Fibroblast of lung (primary cell): ENCODE measurements at places on chromosomes 7 and 10. TPM values are rescaled to one million over a fixed set of nuclear protein-coding genes. Genes with fewer than 3 reads are reported as not detected.

DNA sequence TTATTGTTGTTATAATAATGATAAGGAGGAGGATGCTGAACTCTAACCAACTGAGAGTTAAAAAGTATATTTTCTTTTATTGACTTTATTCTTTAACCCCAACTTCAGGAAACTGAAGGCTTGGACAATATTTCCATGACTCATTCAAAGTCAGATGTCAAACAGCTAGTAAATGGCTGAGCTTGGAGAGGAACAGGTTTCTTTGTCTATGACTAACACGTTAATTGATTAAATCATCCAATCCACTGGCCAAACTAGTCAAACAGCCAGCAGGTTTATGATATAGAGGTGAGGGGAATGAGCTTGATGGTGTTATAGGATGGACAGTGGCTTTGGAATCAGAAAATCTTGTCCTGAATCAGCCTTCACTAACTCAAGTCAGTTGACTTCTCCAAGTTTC is 119.1 kb upstream of the WDR11 start:
- peak; percentile 61 for DNase-seq

- DNase-seq, result no peak
Observed at GRCh38 chr7:150384406-150385301, 5.5 kb downstream of the ZNF775 start.

The PROSER2 gene
- 1.8 and 2.6 TPM in 2 replicates for total RNA-seq

The KLF6 gene
- total RNA-seq, result 39.0 and 96.1 TPM in 2 replicates

GRCh38 chr7:11006291-11006690 is 32.6 kb downstream of the PHF14 start:
- DNase-seq, result no peak

The NRCAM gene
- 2.1 and 3.1 TPM in 2 replicates for total RNA-seq

DNA sequence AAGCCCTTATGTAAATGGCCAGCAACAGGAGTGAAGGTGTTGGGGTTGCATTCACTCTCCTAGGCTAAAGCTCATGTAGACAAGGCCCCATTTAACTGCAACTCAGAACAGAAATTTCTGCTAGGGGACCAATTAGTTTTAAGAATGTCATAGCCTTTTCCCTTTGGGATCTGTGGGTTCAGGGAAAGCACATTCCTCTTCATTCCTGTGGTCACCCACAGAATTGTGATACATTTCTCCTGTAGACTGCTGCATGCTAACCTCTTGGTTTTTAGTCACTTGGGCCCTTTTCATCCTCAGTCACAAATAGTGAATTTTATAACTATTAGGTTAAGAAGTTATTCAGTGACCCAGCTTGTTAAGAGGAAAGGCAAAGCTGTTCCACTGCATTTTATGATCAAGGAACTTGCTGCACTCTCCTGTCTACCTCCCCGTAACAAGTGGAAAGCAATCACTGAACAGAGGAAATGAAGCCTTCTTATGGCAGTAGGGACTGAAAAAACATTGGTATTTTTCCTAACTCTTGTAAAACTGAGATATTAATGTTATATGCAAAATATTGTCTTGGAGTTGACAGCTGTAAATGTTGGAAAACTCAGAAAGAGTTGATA is 124.9 kb downstream of the SND1 start:
- peak; percentile 66 for DNase-seq

The PLEKHS1 gene
- not detected in 2 replicates for total RNA-seq

- DNase-seq, result no peak
Observed at GRCh38 chr10:8225187-8225586, 170.7 kb downstream of the GATA3 start.

DNA sequence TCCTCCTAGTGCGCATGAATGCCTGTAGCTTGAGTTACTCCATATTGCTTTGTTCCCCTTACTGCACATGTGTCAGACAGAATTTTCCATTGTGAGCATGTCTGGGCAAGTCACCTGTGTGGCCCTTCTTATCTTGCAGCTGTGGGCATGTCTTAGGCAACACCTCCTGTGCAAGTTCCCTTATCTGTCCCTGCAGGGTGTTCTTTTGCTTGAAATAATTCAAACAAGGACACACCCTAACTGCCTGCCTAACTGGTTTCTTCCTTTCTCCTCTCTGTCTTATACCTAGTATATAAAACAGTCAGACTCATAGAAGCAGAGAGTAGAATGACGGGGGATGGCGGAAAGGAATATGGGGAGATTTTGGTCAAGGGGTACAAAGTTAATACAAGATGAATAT is 421.1 kb upstream of the SORCS1 start:
- no peak for DNase-seq

DNA sequence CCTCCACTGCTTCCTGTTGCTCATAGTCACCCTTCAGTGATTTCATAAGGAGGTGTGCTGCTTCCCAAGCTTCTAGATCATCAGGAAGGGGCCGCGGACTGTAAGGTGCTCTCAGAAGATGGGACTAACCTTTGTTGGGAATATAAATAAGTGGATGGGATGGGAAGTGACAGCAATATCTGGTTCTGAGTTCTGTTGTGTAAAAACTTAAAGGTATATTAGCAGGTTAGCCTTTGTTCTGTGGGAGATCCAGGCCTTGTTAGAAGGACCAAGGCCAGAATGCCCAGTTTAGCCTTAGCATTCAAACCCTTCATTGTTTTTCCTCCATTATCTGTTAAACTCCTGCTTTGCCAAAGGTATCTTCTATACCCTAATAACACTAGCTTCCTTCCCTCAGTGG is 12.4 kb downstream of the BUB3 start:
- no peak for DNase-seq

DNA sequence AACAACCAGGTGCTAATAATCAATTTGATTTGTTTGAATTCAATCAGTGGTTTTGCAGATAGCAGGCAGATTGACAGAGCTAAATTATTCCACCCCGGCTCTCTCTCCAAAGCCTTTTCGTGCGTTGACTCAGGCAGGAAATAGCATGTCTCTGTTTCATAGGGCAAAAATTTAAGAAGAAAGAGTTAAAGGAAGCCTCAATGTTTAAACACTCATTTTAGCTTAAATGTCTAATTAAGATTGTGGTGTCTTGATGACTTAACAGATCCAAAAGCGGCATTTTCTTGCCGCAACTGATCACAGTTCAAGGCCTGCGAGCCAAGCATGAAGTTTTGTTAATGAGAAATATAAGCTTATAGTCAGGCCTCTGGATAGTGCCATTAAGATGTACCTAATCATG is 1051.1 kb upstream of the AUTS2 start:
- DNase-seq, result peak; percentile 84

The ADAMTS14 gene
- 1.8 and 4.1 TPM in 2 replicates for total RNA-seq

- no peak for DNase-seq
Observed at GRCh38 chr10:30172673-30173072, 113.3 kb upstream of the JCAD start.

- DNase-seq, result peak; percentile 48
Observed at GRCh38 chr7:91330866-91331265, 66.6 kb downstream of the FZD1 start.

DNA sequence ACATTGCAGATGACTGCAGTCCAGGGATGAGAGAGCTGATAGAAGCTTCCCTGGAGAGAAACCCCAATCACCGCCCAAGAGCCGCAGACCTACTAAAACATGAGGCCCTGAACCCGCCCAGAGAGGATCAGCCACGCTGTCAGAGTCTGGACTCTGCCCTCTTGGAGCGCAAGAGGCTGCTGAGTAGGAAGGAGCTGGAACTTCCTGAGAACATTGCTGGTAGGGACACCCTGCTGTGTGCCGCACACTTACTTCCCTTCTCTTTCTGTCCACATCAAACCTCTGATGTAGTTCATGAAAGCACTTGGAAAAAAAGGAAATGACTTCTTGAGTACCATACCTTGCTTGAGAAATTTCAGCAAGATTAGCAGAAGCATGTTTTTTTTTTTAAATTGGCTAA is 25.3 kb downstream of the MAP3K8 start:
- DNase-seq, result no peak

- DNase-seq, result peak; percentile 37
Observed at GRCh38 chr7:80334908-80335307, 177.0 kb downstream of the GNAT3 start.

The TLX1 gene
- total RNA-seq, result not detected in 2 replicates

The LARP4B gene
- total RNA-seq, result 19.8 and 25.4 TPM in 2 replicates

- no peak for DNase-seq
Observed at GRCh38 chr10:28478646-28479045, 54.3 kb upstream of the WAC start.

The ADAM12 gene
- 21.0 and 33.9 TPM in 2 replicates for total RNA-seq

- DNase-seq, result peak; percentile 57
Observed at GRCh38 chr7:105621617-105622016, 40.3 kb upstream of the EFCAB10 start.

- DNase-seq, result no peak
Observed at GRCh38 chr10:128373071-128373749, 247.0 kb upstream of the MKI67 start.

GRCh38 chr7:71988201-71988600 is 423.9 kb downstream of the CALN1 start:
- no peak for DNase-seq

The SPOCK2 gene
- 0.26 and 0.33 TPM in 2 replicates for total RNA-seq

- no peak for DNase-seq
Observed at GRCh38 chr7:150567871-150568301, 696 bp downstream of the GIMAP4 start.

The FEZF1 gene
- total RNA-seq, result not detected in 2 replicates

DNA sequence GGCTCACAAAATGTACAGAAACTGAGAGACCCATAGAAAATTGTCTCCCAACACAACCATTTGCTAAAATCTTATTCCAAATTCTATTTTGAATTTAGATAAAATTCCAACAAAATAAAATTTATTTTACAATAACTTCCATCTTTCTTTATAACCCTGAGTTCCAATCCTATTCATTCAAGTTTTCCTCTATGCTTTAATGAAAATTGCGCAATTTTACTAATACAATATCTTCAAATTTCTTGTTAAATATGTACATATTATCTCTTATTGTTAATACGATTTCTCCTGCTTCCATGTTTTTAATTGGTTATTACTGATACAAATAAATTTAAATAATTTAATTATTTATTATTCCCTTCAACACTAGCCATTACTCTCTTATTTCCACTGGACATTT is 645.2 kb upstream of the COBL start:
- no peak for DNase-seq

DNA sequence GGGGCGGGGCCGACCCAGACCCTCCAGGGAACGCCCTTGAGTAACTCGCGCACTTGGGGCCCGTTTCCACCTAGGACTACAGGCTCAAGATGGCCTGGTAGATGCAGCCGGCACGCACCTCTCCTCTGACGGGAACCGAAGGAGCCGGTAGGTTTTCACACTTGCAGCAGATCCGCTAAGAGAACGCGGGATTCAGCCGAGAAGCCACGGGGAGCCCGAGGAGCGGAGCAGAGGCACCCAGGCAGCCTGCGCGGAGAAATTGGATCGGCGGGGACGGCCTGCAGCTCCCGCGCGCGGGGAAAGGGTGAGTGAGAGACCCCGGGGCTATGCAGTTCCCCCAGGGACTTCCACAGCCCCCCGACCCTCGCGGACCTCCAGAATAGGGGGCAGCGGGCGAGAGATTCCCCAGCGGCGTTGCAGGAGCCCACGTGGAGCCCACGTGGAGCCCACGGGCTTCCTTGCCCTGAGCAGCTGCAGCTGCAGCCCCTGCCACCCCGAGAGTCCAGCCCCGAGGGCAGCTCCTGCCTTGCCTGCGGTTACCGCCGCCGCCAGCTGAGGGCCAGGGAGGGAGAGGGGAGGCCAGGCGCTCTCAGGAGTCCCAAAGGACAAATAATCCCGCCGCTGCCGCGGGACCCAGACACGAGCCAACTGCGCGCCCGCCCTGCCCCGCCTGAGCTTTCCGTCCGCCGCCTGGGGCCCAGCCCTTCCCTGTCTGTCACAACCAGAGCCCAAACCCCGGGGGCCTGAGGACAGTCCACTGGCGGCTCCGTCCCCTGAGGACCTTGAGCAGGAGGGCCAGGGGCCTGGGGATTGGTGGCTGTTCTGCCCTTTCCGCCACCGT is 13.1 kb downstream of the IFT22 start:
- peak; percentile 37 for DNase-seq

DNA sequence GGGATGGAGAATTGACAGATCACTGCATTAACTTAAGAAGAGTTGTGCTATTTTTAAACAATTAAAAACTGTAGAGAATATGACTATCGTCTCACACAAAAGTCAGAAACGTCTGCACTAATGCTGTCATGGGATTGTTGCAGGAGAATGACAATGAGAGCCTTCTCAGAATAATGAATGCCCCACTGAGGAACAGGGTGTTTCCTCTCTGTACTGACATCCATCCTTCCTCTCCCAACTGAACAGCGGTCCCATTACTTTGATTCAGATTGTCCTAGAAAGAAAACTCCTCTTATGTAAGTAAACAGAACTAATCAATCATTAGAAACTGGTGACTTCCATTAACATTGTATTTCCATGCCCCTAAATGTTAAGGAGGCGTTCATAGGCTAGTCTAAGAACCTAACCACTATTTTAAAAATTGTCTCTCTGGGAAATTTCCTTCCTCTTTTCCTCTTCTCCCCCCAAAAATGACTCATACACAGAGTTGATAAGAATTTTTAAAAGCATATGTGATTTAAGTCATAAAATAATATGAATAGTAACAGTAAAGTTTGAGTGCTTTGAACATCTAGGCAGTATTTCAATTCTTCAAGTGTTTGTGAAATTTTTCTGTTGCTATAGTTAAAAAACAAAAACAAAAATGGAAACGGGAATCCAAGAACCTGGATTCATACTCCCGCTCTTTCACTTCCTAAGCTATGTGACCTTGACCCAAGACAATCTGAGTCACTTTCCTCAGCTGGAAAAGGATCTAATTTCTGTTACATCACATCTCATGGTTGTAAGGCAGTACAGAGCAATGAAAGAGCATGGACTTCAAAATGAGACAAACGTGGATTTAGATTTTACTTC is 12.7 kb upstream of the MACC1 start:
- peak; percentile 91 for DNase-seq

DNA sequence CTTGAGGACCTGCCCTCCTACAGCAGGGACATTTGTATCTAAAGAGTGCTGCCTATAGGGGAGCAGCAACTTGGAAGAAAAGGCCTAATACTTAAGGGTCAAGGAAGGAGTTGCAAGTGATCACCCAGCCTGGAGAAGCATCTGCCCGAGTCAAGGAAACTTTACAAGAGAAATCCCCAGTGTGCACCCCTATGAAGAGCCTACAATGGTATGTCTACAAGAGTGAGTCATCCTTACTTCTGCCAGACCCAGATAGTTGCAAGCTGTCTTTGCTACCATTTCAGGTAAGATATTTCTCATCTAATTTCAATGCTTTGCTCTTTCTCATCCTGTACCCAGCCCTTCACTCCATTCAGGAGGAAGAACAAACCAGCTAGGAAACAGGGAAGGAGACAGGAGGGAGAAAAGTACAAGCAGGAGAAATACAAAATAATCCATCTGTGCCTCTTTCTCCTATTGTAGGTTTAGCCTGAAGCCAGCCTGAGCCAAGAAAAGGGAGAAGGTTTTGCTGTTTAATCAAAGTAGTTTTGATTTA is 34.4 kb upstream of the AGR3 start:
- DNase-seq, result peak; percentile 93

- DNase-seq, result no peak
Observed at GRCh38 chr10:104232613-104233102, 494 bp upstream of the CFAP43 start.

DNA sequence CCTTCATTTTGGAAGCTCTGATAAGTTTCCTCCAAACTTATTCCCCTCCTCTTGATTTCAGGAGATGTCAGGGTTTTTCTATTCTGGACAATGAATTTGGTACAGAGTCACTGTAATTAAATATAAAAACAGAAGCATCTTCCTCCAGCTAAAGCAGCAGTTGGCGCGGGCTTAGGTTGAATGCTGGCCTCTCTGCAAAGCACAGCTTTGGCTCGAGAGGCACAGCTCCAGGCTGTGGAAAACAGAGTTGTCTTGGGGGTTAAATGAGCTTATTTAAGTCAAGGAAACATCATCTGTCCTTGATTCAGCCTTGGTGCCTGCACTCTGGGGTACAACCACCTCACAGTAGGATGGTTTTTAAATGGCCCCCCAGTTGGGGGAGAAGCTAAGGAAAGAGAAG is 35.0 kb upstream of the PDCD4 start:
- no peak for DNase-seq

The POLD2 gene
- 58.8 and 76.5 TPM in 2 replicates for total RNA-seq
